ENCODE measurements at places on chromosomes 11 and 22.
A peak's percentile ranks its signal among the peaks of the same experiment; 100 is the strongest.

DNA sequence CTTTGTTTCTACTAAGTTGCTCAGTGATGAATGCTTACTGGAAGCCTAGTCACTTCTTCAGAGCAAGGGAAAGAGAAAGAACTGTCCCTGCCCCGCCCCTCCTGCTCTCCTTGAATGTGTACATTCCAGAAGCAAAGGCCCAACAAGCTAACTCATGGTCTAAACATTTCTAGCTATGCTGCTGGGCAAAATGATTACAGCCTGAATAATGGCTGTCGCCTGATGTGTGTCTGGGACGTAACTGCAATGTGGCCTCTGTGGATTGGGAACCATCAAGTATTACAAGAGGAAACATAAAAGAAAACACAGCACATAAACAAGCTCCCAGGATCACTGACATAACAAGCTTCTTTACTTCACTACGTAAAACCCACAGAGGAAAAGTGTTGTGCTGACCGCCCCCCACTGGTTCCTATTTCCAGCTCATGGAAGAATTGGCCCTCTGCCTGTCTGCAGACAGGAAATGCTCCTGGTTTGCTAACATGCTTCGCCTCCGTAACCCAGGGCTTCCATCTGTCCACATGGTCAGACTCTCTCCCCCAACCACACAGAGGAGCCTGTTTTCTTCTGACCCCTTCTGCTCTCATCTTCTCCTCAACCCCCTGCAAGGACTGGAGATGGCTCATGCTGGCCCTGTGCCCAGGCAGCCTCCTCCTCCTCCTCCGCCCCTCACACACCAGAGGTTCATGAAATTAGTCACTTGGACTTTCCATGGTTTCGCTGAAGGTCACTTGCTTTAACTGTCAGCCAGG is 187.2 kb downstream of the MAML2 start:
- peak; percentile 99 for DNase-seq

- DNase-seq, result no peak
Measured at GRCh38 chr11:44754876-44755555, 28.3 kb downstream of the TSPAN18 start.

DNA sequence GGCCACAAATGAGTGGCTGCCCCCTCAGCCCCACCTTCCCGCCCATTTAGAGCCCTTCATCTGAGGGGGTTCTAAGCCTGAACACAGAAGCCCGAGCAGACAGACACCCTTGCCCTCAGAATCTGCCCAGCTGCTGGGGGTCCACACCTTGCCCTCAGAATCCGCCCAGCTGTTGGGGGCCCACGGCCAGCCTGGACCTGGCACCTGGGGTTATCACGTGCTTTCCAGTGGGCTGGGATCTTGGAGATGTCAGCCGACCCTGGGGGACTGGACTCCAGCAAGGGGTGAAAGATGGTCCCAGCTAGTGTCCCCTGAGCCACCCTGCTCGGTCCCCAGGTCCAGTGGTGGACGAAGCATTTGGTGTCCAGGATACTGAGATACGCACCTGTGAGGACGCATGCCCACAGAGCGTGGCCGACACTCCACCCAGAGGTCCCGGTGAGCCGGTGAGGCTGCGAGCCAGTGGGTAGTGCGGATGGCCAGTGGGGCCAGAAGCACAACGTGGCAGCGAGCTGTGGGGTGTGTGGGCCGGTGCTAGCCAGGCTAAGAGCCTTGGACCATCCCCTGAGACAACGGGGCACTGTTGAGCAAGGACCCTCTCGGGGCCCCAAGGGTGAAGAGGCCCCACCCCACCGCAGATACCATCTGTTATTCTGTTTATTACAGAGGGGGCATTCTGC is 3.1 kb upstream of the CTSD start:
- no peak for DNase-seq

DNA sequence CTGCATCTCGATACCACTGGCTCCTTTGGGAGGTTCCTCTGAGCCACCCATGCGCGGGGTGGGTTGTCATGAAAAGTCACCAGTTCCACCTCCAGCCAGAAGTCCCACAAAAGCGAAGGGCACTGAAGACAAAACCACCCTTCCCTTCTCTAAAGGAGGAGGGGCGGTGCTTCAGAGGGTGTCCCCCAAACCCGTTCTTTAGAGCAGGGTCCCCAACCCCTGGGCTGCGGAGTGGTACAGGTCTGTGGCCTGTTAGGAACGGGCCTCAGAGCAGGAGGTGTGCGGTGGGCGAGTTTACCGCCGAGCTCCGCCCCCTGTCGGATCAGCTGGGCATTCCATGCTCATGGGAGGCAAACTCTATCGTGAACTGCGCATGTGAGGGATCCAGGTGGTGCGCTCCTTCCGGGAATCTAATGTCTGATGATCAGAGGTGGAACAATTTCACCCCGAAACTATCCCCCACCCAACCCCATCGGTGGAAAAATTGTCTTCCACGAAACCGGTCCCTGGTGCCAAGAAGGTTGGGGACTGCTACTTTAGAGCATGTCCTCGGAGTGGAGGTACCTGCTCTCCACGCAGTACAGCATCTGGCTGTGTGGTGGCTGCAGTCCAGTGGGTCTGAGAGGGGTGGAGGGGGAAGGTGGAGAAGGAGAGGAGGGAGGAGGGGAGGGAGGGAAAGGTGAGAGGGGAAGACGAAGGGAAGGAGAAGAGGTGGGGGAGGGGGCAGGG is 72.9 kb upstream of the SEPTIN5 start:
- no peak for DNase-seq

GRCh38 chr11:13140028-13140870 is 131.1 kb downstream of the RASSF10 start:
- DNase-seq, result peak; percentile 32

DNA sequence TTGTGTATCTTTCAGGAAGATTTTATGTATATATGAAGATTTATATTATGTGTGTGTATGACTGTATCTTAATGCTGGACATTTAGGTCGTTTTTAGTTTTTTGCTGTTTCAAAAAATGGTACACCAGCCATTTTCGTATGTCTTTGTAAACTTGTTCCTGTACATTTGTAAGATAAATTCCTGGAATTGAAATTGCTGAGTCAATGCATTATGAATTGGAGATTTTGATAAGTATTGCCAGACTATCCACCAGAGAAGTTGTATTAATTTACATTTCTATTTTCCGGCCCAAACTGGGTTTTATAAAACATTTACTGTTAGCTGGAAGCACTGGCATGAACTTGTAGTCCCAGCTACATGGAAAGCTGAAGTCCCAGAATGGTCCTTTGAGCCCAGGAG is 24.6 kb downstream of the MRPL48 start:
- no peak for DNase-seq

- DNase-seq, result peak; percentile 7
Measured at GRCh38 chr11:19714022-19714386, 1.4 kb downstream of the NAV2 start.

DNA sequence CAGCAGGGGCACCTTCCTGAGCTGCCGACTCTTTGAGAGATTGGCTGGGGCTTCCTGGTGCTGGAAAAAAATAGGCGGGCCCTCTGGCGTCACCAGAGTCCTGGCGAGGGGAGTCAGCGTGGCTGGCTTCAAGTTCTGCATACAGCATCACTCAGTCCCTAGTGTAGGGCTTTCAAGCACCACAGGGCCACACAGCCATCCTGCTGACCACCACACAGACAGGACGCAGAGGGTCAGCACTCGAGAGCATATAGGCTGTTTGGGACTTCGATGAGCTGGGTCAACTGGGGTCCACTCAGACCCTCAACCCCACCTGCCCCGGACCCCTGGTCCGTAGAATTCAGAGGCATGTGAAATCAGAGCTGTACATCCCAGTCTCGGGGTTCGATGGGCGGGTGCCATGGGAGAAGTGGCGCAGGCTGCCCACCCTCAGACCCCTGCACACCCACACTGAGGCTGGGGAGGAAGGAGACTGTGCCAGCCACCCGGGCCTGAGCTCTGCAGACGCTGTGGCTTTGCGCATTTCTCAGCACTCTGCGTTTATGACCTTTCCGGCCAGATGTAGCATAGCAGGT is 1131.9 kb downstream of the BRD1 start:
- DNase-seq, result no peak

- DNase-seq, result peak; percentile 71
Measured at GRCh38 chr22:17057959-17058814, 26.6 kb upstream of the IL17RA start.

DNA sequence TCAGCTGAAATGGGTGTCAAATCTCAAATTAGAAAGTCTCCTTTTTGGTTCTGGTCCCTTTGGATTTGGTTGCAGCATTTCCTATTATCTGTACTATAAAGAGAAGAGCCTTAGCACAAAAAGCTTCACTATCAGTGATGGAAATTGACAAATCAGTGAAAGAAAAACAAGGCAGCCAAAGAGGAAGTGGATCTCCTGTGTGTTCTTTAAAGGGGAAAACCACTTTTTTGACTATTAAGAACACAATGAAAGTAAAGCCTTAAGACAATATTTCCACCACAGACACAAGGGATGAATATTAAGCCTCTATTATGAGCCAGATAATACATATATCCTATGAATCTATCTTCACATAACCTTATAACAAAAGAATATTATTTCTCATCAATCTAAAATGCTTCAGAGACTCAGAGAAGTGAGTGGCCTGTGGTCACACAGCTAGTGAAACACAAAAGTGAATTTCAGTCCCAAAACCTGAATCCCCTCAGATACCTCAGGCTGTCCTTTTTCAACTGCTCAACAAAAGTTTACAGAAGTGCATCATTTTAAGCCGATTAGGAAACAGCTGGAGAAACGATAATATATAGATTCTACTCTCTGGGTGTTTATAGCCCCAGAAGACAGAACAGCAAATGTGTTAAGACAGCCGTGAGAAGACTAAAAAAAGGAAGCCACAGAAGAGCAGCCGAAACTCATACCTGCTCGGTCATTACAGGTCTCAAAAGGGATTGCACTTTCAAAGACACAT is 24.4 kb upstream of the FSHB start:
- no peak for DNase-seq

DNA sequence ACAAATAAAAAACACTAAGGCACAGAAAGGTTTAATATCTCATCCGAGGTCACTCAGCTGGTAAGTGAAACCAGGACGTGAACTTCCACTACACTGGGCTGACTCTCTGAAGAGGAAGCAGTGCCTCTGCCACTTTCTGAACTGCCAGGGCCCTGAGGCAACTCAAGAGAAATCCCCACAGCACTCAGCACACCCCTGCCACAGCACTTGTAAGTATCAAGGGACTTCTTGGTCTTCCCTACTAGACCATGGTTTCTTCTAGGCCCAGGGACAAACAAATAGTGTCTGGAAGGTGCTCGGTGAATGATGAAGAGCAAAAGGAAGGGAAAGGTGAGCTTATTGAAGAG is 49.7 kb downstream of the RPL27A start:
- DNase-seq, result no peak

GRCh38 chr22:44882226-44882905 is 127.4 kb downstream of the PHF21B start:
- no peak for DNase-seq

DNA sequence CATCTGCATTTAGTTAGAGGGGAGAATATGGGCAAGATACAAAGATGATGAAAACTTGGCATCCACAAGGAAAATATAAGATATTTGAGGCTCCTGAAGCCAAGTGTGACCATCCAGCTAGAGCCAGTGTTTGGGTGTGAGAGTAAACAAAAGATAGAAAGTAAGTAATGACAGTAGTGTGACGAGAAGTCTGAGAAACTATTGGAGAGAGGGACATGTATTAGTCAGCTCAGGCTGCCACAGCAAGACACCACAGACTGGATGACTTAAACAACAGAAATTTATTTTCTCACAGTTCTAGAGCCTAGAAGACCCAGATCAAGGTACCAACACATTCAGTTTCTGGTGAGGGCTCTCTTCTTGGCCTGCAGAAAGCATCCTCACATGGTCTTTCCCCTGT is 6.4 kb upstream of the CCKBR start:
- no peak for DNase-seq

DNA sequence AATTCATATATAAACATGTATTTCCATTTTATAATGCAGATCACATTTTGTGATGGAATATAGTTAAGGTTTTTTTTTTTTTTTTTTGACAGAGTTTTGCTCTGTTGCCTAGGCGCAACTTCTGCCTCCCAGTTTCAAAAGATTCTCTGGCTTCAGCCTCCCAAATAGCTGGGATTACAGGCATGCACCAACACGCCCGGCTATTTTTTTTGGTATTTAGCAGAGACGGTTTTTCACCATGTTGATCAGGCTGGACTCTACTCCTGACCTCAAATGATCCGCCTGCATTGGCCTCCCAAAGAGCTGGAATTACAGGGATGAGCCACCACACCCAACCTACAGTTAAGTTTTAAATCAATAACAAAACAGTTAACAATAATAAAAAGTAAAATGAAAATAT is 18.8 kb downstream of the XKR3 start:
- no peak for DNase-seq

DNA sequence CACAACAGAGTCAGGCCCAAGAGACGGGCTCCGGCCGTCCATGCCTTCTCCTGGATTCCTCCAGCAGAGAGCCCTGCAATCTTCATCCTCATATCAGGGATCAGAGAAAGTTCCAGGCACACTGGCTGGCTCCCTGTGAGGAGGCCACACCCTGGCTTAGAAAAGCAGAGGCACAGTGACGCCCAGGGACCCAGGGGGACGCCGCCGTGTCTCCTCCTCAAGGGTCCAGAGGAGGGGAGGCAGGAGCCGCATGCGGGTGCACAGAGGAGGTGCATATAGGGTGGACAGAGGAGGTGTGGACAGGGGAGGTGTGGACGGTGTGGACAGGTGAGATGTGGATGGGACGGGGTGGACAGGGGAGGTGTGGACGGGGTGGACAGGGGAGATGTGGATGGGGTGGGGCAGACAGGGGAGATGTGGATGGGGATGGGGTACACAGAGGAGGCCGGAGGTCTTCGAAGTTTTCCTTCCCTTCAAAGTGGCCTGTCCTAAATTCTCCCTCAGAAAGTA is 1521.9 kb downstream of the BRD1 start:
- no peak for DNase-seq

DNA sequence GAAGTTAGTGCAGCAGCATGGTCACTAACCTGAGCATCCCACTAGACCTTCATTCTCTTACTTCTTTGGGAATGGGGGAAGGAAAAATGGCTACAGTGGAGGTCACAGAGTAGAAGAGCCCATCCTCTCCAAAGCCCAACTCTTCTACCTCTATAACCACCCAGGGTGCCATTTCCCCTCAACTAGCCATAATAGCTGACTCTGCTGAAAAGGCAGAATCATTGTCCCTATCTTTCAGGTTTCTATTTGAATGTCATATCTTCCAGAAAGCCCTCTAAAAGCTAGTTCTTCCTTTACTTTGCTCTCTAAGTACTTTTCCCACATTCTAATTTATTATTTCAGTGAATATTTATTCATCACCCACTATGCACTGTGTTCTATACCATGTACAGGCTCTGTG is 421.6 kb downstream of the TENM4 start:
- DNase-seq, result no peak

- no peak for DNase-seq
Measured at GRCh38 chr11:35614939-35615569, 3.2 kb upstream of the FJX1 start.

GRCh38 chr11:11776714-11777113 is 65.1 kb upstream of the USP47 start:
- DNase-seq, result no peak
